Stimulated activated CD4-positive, alpha-beta T cell treated with anti-CD3 and anti-CD28 coated beads, Interleukin-1b, Interleukin-23, amount 100 ng/mL, for 48 hours (primary cell): ENCODE measurements at places on chromosomes 6 and 20.

- no peak for DNase-seq
Measured at GRCh38 chr20:50389808-50390684, 120.1 kb upstream of the PTPN1 start.

DNA sequence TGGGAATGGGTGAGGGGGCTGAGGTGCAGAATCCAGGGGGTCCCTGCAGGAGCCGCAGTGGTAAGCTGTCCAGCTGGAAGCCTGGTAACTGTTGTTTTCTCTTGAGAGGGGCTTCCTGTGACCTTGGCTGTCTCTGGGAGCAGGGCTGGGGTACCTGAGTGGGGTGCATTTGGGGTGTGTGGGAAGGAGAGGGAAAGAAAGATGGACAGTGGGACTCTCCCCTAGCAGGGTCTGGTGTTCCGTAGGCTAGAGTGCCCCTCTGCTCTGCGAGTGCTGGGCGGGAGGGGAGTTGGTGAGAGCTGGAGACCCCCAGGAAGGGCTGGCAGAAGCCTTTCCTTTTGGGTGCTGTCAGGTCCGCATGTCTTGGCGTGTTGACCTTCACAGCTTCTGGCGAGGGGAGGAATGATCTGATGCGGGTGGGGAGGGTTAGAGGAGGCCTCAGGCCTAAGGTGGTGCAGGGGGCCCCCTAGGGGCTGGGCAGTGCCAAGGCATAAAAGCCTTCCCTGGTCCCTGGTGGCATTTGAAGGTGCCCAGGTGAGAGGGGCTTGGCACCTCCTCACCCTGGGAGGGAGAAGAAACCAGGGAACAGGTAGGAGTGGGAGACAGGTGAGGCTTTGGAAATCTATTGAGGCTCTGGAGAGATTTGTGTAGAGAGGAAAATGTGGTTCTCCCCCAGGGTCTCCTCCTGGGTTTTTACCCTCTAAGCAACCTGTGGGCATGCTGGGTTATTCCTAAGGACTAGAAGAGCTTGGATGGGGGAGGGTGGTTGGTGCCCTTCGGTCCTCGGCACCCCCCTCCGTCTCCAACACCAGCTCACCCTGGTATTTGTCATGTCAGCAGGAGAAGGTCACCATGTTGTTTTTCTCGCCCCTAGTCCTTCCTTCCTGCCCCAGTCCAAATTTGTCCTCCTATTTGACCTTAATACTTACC, 3.3 kb downstream of the VEGFA start:
- DNase-seq, result peak; percentile 69

DNA sequence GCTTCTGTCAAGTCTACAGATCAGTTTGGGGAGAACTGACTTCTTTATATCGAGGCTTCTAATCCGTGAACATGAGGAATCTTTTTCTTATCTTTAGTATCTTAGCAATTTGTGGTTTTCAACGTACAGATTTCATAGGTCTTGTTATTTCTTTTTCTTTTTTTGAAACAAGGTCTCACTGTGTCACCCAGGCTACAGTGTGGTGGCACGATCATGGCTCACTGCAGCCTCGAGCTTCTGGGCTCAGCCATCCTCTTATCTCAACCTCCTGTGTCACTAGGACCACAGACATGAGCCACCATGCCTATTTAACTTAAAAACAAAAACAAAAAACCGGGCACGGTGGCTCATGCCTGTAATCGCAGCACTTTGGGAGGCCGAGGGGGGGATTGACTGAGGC, 29.3 kb downstream of the DNAJC5 start:
- no peak for DNase-seq

DNA sequence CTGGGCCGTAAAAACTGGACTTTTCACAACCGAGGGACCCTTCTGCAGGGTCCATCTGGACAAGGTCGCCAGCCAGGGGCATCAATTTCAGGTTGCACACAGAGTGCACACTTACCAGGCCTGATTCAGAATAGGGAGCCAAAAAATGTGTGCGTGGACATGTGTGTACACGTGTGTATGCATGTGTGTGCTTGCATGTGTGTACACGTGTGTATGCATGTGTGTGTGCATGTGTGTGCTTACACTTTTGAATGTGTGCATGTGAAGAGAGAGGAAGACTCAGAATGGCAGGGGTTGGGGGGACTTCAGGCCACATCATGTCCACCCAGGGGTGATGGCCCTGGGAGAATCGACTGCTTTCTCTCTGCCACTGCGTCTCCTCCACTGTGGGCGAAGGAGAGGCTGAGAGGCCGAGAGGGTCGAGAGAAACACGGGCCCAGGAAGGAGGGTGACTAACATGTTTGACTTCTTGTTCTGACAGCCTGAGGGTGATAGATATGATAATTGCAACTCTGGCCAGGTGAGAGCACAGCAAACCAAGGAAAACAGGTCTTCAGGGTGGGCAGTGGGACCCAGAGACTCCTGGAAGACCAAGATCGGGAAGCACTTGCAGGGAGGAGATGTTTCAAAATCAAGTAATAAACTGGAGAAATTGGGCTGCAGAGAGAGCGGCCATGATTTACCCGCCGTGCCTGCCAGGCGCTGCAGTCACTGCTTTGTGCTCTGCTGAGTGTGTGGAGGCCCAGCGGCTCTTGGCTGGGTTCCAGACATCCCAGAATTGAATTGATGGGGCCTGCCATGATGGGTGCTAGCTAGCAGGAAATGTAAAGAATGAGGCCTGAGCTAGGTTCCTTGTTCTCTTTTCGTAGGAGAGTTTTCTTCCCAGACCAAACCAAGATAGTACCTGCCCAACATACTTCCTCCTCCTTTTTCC, 310.8 kb downstream of the QKI start:
- no peak for DNase-seq

GRCh38 chr6:157675831-157676230, 147.2 kb upstream of the SNX9 start:
- DNase-seq, result no peak

DNA sequence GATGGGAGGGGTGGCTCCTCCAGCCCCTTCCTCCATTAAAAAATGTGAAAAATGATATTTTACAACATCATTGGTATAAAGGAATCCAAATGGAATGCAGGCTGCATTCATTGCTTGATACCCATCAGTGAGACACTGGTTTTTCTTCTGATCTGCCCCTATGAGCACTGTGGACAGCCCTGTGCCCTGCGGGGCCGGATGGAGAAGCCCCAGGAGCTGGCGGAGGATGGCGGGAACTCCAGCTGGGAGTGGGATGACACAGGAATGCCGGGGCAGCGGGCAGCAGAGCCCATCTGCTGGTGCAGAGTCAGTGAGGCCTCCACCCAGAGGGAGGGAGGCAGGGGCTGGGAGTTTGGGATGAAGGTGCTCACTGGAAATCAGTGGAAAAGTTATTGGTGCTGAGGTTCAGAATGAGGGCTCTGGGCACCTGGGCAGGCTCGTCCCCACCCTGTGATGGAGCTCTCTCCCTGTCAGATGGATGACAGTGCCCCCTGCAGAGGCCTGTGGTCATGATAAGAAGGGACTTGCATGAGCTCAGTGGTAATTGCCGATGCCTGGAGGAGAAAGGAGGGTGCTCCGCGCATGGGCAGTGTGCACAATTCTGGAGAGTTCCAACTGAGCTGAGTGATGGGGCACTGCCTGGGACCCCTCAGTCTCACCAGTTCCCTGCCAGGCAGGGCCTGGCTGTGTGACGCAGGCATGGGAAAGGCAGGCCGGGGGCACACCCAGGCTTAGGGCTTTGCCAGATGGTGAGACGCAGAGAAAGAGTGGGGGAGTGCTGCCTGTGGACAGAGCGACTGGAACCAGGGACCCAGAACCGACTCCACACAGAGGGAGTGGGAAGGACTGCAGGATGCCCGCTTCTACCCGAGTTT, 23.2 kb downstream of the CTCFL start:
- DNase-seq, result no peak

GRCh38 chr20:1338096-1338495, 9.2 kb upstream of the SDCBP2 start:
- no peak for DNase-seq

GRCh38 chr20:44858606-44859360, 26.7 kb upstream of the YWHAB start:
- no peak for DNase-seq

GRCh38 chr6:150058231-150058792, 10.6 kb downstream of the ULBP3 start:
- no peak for DNase-seq

- DNase-seq, result no peak
Measured at GRCh38 chr6:41492261-41492891, 53.8 kb upstream of the FOXP4 start.

DNA sequence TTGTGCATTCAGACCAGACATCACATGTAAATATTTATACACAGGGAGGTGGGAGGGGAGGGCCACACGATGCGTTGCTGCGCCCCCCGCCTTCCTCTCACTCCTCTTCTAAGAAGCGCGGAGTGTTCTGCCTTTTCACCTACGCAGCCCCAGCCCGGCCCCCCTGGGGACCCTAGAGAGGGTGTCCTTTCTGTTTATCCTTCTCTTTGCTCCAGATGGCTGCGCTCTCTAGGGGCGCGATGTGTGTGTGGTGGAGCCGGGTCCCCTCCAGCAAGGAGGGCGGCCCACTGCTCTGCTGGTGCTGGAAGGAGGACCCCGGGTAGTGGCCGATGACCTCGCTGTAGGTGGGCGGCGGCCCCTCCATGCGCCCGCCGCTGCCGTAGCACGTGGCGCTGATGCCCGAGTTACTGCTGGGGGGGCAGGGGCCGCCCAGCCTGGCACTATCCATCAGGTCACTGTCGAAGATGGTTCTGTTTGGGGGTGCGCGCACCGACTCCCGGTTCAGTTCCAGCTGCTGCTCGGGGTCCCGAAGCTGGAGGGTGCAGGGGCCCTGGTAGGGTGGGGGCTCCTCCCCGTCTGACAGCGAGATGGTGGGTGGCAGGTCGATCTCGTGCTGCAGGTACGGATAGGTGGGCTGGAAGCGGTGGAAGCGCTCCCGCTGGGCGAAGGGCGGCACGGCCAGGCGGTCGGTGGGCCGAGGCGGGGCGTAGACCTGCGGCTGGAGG, 31.8 kb upstream of the ZBP1 start:
- no peak for DNase-seq

- DNase-seq, result peak; percentile 43
Measured at GRCh38 chr20:1357921-1358671, 29.2 kb upstream of the SDCBP2 start.

DNA sequence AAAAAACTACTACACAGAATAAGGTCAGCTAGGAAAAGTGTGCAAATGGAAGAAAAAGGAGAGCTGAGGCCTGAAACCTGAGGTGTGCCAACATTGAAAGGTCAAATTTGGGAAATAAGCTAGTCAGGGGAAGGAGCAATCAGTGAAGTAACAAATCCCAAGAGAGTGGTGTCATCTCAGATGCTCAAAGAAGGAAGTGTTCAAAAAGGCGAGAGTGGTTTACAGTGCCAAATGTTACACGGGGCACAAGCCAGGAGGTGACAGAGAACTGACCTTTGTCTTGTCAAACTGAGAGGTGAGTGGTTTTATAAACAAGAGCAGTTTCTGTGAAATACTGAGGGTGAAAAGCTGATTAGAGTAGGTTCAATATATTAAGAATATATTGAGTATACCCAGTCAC, 83.0 kb upstream of the TCF21 start:
- no peak for DNase-seq

- no peak for DNase-seq
Measured at GRCh38 chr6:53504512-53504911, 40.4 kb downstream of the GCLC start.

DNA sequence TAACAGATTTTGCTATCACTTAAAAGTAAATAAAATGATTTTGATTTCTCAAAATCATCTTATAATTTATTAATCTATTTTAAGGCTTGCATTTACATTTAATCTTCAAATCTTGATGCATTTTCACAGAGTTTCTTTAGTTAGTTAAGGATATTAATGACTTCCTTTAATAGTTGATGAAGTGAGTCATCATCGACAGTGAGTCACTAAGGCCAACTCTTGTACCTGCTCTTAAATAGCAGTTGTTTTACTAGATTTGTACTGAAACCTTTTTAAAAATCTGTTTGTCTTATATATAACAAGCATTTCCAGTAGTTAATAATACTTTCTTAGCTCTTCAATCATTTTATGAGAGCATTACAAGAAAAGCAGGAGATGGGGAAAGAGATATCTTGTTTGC, 191.7 kb downstream of the ESR1 start:
- no peak for DNase-seq

- no peak for DNase-seq
Measured at GRCh38 chr6:81093051-81093450, 659.4 kb downstream of the TENT5A start.

DNA sequence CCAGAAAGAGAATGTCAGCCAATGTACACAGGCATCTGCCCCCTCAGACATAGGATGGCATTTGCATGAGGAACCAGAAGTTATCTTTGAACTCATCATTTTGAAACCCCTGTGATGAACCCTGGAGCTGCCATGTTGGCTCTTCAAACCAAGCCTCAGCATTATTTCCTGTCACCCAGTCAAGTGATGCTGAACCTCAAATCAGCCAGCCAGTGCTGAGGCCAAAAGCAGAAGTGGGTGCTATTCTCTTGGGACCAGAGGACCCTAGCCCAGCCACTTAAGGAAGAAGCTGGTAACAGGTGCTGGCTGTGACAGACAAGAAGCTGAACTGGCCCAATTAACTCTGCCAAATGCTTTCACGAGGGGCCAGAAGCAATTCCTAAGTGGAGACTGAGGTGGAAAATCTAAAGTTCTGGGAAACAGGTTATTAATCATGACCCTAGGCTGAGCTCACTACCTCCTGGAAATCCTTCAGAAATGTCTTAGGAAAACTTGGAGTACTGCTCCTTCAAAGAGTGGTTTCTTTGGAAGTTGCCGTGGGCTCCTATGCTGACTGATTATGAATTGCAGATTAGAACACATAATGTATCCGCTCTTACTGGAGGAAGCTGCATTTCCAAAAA, 4.0 kb downstream of the PKIG start:
- no peak for DNase-seq

GRCh38 chr6:33732817-33733708, 13.6 kb downstream of the IP6K3 start:
- DNase-seq, result no peak

DNA sequence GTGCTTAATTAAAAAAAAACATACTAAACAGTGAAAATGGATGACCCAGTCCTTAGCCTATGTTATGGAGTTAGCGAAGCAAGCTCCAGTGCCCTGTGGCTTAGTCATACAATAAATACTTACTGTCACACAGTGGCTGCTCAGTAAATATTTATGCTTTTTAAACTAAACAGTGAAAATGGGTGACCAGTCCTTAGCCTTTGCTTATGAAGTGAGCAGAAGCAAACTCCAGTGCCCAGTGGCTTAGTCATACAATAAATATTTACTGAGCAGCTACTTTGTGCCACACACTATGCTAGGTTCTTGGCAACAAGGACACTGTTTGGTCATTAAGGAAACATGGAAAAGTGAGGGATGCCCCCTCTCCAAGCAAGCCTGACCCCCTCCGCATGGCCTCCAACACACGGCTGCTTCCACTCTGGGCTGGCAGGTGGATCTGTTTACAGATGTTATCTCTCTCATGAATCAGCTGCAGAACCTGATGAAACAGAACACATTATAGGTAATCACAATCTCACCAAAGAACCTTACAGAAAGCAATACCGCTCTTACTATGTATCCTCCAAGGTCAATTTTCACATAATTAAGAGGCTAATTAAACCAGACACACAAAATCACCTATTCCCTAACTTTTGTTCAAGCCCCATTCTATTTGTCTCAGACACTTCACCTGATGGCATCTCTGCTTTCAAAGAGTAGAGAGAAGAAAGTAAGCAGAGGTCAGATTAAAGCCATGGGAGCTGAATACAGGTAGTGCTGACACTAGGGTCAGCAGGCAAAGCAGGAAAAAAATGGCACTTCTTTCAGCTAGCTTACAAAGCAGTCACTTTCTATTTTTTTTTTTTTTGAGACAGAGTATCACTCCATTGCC, 27.3 kb downstream of the CDK5RAP1 start:
- no peak for DNase-seq

GRCh38 chr6:123811378-123811777, 7.7 kb downstream of the NKAIN2 start:
- no peak for DNase-seq
